ENCODE measurements at places on chromosomes 6 and 20. TPM values are rescaled to one million over a fixed set of nuclear protein-coding genes. Genes with fewer than 3 reads are reported as not detected.

TBX18 gene
- 4.1 TPM for total RNA-seq

PRL gene
- total RNA-seq, result not detected

PPP1R3G gene
- 0.34 TPM for total RNA-seq

FRK gene
- total RNA-seq, result 1.0 TPM

BFSP1 gene
- 2.1 TPM for total RNA-seq

ASIP gene
- total RNA-seq, result not detected

UBD gene
- not detected for total RNA-seq

Data from nasal cavity respiratory epithelium epithelial cell of viscerocranial mucosa (primary cell).